Activated T-cell treated with anti-CD3 and anti-CD28 coated beads, Interleukin-2, amount 50 U/mL, for 72 hours (primary cell): ENCODE measurements at places on chromosomes 12 and 14.

- no peak for DNase-seq
Observed at GRCh38 chr14:75875958-75876357, 105.8 kb downstream of the TGFB3 start.

- no peak for DNase-seq
Observed at GRCh38 chr12:89474615-89475014, 50.0 kb downstream of the GALNT4 start.

DNA sequence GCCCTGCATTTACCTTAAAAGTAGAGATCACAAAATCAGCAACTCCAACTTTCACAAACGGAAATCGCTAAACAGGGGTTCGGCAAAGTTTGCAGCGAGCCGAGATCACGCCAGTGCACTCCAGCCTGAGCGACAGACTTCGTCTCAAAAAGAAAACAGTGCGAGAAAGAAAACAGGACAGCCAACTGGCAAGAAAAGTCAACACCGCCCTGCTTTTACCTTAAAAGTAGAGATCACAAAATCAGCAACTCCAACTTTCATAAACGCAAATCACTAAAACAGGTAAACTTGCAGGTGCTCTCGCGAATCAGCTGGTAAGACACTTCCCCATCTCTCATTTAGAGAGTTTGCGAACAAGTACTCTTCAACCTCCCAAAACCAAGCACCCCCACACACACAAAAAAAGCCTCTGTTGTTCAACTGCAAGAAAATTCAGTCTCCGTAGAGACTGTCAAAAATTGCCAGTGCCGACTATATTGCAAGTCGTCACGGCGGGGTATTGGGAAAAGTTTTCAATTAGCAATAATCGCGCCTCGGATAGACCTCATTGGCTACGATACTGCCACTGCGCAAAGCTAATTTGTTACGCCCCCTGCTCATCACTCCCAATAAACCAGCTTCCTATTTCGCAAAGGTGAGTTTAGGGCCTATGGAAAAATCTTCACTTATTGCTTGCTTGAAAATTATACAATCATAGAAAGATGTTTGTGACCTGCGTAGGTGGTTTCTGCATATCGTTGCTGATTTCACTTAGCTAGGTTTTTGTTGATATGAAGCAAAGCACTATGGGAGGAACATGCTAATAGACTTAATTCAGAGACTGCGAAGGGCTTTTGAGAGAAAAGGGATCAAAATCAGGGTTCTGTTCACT lies at the start of gene RNU4-1:
Gene RNU4-1 (minus strand): TSS at position 577 of the 871 bp plus-strand sequence.
- DNase-seq: peak; percentile 86

DNA sequence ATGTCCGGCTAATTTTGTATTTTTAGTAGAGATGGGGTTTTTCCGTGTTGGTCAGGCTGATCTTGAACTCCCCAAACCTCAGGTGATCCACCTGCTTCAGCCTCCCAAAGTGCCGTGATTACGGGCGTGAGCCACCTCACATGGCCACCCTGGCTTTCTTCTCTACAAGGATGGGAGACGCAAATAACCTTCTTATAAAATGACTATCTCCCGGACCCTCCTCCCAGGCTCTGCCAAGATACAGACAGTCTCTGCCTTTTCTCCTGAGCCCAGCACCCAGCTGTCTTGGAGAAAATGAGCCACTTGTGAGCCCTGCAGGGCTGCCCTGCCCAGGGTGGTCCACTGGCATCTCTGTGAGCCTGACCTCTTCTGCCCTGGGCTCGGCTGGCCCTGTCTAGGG lies 34.7 kb upstream of the RBM19 start:
- DNase-seq: no peak

GRCh38 chr12:5716976-5717375 lies 228.1 kb downstream of the ANO2 start:
- DNase-seq: no peak

- DNase-seq: no peak
Observed at GRCh38 chr14:102999227-102999895, 58.0 kb downstream of the CDC42BPB start.

- DNase-seq: no peak
Observed at GRCh38 chr14:29529418-29529817, 398.2 kb downstream of the PRKD1 start.

DNA sequence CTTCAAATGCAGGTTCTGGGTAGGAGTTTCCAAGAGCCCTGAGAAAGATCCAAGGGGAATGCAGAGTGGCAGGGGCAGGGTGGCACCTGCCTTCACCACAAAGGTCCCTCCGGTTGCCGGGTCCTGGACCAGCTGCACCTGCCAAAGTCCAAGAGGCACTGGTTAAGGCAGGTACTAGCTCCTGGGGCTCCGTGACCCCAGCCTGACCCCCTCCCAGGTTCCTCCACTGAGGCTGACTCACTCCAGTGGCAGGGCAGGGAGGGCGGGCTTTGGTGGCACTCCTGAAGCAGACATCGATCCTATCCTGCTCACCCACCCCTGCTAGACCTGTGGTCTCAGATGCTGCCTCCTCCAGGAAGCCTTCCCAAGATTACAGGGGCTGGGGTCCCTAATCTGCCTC lies 11.4 kb downstream of the RPS6KL1 start:
- DNase-seq: no peak

DNA sequence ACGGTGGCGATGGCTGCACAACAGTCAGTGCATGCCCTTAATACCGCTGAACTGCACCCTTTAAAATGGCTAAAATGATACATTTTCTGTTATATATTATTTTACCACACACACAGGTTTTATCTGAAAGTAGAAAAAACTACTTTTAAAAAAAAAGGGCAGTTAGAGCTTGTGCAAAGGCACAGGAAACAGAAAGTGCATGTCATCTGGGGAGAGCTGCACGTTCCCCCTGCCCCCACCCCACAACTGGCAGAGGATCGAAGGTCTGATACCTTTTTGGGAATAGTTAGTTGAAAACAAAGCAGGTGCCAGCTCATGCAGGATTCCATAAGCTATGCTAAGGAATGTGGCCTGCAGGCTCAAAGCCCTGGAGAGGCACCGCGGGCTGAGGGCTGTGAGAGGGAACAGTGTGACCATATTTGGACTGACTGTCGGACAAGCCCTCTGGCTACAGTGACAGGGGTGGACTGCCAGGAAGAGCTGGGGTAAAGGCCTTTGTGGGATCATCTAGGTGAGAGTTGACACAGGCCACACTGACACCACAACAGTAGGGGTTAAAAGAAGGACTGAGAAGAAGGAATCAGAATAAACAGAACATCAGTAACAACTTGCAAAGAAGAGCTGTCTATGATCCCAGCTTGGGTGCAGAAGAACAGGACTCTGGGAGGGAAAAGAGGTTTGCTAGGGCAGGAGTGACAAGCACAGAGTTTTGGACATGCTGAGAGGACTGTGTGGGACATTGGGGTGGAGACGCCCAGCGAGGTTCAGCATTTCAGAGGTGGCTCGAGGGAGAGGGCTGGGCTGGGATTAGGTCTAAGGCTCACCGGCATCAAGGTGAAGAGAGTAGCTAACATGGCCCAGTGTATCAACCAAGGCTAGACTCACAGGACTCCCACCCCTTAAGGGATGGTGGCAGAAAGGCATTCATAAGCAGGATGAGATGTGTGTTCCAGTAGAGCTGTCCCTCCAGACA lies 54.6 kb downstream of the ACTN1 start:
- no peak for DNase-seq

GRCh38 chr12:3359478-3359877 lies 131.5 kb upstream of the PRMT8 start:
- no peak for DNase-seq

DNA sequence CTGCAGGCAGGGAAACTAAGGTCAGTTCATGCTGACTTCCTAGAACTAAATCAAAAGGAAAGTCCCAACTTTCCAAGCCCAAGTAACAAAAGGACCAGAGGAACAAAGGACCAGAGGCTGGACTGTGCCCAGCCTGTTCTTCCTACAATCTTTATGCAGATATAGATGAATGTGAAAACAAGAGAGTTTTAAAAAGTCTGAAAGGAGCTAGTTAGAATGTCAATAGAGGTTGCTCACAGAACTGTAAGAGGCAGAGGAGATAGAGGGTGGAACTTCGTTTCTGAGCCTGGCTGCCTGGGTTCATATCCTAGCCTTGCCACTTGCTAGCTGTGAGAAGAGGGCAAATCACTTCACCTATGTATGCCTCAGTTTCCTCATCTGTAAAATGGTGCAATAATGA lies 30.0 kb upstream of the CCDC63 start:
- no peak for DNase-seq
